ENCODE measurements at places on chromosomes 5 and 9.
A peak's percentile ranks its signal among the peaks of the same experiment; 100 is the strongest.

DNA sequence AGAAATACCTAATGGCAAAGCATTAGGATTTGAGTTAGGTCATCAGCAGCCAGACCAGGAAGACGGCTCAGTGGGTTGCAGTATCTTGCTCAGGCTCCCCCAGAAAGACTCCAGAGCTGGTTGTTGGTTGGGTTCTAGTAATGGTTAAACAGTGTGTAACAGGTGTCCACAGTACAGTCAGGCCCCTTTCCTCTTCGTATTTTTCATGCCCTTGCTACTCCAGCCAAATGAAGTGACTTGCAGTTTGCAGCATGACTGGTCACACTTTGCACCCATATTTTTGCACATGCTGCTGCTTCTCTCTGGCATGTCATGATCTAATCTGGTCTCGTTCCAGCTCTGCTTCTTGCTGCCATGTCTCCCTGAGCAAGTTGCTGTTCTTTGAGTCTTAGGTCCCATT is 60.6 kb upstream of the TRPC7 start:
- DNase-seq: no peak

DNA sequence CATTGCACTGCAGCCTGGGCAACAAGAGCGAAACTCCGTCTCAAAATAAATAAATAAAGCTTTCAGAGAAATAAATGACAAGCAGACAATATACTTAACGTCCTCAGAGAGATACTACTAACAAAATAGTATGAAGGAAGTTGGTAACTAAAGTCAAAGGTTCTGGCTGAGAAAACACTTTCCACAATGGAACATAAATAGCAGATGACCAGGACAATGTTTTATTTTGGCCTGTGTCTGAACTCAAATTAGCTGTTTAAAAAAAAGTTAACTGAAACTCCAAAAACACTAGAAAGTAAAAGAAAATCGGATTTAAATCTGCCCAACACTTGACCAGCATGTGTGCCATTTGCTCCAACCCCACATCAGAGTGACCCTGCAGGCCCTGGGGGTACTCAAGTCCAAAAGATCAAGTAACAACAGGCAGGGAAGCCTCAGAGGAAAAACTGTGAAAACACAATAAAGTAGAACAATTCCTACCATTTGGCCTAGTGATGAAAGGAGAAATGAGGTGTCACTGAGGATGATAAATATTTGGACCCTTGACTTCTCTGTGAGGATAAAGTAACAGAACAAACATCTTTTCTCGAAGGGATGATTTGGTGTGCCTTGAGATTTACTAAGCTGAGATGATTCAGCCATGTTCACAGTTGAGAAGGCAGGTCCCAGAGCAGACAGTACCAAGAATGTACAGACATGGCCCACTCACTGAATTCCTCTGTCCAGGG is 47.7 kb downstream of the LHFPL2 start:
- no peak for DNase-seq

GRCh38 chr5:127957701-127958239 is 125.8 kb upstream of the SLC12A2 start:
- no peak for DNase-seq

DNA sequence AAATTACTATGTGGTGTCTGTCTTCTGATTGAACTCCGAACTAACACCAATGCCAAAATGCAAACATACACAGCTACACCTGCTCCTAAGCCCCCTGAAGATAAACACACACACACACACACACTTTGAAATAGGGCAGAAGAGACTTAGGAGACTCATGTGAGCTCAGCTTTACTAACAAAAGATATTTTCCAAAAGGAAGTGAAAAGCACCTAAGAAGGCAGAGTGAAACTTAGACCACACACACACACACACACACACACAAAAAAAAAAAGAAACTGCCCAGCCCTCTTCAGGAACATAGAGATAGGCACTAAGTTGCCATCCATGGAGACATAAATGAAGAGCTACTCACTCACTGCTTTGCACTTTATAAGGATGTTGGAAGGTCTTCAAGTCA is 45.2 kb upstream of the APC start:
- DNase-seq: no peak

DNA sequence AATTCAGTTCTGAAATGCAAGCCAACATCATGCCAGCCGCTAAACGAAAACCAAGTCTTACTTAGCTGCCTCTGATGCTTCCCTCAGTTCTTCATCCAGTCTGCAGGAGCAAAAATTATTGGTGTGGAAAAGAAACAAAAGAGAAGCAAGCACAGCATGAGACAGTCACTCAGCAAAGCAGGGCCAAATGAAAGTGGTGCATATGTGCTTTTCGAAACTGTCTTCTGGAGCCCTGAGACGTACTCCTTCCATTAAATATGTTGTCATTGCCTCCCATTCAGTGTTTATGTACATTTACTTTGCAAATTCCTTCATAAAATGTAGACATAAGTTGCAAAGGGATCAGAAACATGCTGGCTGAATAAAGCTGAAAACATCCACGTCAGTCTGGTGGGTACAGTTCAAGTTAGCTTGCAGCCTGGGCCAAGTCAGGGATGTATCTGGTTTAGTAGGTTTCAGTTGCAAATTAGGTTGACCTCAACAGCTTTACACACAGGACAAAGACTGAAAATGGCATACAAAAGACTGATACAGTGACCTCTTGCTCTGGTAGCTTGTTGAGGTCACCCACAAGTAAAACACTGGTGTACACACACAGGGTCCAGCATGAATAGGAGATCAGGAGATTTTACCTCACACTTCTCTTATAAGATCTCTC is 139.7 kb upstream of the PCA3 start:
- no peak for DNase-seq

DNA sequence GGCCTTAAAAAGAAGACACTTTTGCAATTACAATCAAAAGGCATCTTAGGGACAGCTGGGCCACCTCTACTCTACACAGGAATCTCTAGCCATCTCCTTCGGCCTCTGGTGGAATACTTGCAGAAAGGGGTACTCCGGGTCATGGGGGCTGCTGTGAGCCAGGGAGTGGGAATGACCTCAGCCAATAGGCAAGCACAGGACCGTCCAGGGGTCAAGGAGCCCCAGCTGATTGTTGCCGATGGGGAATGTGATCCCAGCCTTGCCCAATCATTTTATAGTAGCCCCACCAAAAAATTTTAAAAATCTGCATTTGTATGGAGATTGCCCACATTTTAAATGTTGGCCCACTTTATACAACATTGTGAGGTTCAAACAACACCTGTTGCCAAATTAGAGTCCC is 16.9 kb upstream of the SLC36A3 start:
- no peak for DNase-seq

GRCh38 chr9:131304676-131305355 is 15.3 kb downstream of the PLPP7 start:
- no peak for DNase-seq

GRCh38 chr5:140391312-140391711 is 10.3 kb upstream of the ANKHD1 start:
- DNase-seq: no peak

- no peak for DNase-seq
Observed at GRCh38 chr9:102185962-102186361, 447.5 kb upstream of the GRIN3A start.

DNA sequence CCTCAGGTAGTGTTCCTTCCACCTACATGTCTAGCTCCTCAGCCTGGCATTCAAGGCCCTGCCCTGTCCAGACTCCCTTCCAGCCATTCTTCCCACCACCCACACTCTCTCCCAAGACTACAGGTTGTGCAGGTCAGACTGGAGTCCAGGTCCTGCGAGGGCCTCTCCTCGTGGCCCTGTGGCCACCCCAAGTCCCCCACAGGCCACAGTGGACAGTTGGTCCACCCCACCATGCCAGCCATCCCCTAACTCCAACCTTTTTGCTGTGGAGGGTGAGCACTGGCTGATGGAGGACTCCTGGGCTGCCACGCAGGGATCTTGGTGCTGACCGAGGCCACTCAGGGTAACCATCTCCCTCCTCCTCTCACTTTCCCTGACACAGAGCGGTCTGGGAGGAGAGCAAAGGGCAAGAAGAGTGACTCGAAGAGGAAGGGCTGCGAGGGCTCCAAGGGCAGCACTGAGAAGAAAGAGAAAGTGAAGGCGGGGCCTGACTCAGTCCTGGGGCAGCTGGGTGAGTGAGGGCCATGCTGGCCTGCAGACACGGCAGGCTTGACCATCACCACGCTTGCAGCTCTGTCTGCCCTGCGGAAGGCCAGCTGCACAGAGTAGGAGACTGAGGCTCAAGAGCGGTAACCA is 51.0 kb downstream of the JADE2 start:
- no peak for DNase-seq

- DNase-seq: no peak
Observed at GRCh38 chr5:133366438-133366837, 245.9 kb downstream of the FSTL4 start.

- peak; percentile 50 for DNase-seq
Observed at GRCh38 chr5:90866333-90866732, 307.7 kb downstream of the ADGRV1 start.

DNA sequence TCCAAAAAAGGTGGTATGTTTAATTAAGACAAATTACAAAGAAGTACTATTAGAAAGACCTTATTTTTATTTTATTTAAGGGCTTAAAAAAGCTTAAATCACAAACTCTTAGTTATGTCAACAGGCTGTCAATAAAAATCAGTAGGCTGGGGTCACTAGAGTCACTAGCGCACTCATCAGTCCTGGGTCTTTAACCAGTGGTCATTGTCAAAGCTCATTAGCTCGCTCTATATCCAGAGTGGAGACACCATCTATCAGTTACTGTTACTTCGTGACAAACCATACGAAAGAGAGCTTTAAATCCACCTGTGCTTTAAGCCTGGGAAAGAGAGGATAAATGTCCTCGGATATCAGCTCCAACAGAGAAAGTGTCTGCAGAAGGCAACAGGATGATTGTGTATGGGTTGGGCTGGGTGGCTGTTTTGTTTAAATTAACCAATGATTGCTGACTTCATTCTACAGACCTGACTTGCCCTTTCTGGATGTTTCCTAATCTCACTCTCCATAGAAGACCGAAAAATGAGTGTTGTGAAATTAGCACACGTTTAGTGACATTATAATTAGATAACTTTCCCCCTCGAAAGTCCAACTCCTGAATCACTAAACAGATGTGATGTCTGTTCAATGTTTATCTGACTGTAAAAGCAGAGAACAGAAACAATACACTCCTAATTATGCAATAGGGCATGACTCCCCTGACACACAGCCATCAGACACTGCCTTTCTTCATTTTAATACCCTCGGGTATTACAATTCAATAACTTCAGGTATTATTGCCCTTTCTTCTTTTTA is 123.6 kb upstream of the TNPO1 start:
- DNase-seq: no peak

GRCh38 chr5:132055808-132056609 is 4.4 kb upstream of the IL3 start:
- DNase-seq: no peak
